Effector CD4-positive, alpha-beta T cell (primary cell): ENCODE measurements at places on chromosomes 3 and 15.

- DNase-seq: no peak
Measured at GRCh38 chr15:90036343-90036742, 35.2 kb downstream of the ZNF710 start.

GRCh38 chr3:66297900-66298299 is 77.1 kb downstream of the SLC25A26 start:
- DNase-seq: no peak

- DNase-seq: no peak
Measured at GRCh38 chr15:74132681-74133651, 2.6 kb downstream of the ISLR2 start.

DNA sequence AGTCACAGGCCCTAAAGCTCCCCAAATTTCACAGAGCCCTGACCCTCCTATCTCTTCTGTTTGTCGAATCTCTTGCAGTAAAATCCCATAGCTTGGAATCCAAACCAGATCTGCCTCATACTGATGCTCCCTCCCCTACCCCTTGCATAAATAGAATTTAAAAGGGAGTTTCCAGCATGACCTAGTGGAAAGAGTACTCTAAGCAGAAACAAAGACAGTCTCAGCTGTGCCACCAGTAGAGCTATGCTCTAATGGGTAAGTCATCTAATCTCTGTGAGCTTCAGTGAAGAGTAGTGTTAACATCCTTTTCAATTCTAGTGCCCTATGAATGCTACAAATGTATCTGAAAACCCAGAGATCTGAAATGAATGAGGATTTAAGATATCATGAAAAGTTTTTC is 4.0 kb upstream of the SLC12A1 start:
- no peak for DNase-seq

DNA sequence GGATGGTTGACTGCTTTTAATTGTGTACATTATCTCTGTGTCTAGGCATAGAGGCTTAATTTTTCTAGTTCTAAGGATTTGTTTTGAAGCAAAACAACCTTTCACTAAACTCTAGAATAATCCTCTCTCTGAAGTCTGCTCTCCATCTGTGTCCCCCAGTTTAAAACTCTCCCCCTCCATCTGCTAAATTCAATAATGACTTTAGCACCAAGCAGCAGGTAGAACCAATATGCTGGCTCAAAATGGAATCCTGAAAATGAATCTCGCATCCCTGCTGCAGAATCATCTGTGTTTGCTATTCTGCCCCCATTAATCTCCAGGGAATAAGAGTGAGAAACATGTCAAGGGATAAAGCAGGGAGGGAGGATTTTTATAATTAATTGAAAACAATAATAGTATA is 111.8 kb downstream of the TUSC7 start:
- DNase-seq: no peak

- no peak for DNase-seq
Measured at GRCh38 chr15:59879506-59880265, 124.4 kb upstream of the FOXB1 start.

- no peak for DNase-seq
Measured at GRCh38 chr15:70054366-70054765, 43.4 kb downstream of the TLE3 start.

DNA sequence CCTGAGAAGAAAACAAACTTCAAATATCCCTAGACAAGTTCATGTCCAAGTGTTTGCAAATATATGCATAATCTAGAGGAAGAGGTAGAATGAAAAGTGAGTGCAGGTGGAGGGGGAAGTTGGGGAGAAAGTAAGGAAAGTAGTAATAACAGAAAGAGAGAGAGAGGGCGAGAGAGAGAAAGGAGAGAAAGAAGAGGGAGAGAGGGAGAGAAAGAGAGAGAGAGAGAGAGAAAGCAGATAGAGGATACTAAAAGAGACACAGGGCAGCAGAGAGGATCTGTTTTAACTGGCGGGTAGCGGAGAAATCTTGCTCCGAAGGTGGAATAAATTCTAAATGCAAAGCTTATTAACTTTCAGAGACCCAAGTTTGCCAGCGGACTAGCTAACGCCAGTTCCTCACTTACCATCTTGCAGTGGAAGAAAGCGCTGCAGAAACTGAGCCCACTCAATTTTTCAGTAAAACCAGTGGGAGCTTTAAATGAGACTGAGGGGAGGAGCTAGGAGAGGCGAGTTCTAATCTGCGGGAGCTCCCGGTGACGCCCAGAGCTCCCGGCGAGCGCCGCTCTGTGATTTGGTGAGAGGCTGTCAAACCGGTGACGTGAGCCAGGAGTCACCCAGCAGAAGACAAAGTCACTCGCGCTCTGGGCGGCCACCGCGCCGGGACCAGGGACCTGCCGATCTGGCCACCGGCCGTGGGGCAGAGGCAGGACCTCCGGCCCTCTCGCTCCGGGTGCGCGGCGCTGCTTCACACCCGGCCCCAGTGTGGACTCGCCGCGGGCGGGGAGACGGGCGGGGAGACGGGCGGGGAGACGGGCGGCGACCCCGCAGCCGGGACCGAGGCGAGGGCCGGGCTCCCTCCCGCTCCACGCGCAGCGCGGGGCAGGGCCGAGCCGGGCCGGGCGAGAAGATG is at the start of gene GMNC:
GMNC (minus strand) TSS at position 486 of the 910 bp plus-strand sequence; CDS start at position 407, 79 bp downstream.
- no peak for DNase-seq

DNA sequence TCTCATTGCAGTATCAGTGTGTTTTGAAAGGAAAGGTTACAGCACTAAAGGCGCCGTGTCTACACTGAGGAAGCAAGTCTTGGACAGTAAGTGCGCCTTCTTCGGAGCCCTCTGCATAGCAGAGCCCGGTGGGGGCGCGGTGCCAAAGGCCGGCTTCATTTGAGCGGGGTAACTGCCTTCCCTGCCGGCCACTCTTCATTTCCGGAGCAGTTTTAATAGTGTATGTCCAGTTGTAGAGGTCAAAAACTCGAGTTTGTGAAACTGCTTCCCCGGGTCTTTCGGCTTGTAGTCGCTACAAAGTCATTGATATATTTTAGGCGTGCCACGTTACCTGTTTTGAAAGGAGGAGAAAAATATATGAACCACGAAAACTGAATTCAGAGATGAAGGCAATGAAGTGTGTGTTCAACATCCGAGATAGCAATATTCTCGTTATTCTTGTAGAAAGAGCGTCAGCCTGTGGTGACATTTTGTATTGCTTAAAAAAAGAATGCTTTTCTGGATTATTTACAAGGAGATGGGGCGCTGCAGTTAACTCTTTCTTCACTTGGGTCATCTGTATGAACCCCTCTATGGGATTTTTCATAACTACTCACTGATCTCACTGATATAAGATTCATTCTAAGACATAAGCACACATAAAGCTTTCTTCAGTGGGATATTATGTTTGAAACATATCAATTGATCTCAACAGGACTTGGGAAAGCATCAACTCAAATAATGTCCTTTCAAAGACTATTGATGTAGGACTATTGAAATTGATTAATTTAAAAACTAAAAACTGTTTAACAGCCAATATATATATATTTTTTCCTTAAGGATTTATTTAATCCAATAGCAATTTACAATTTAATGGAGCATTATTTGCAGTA is 3.0 kb downstream of the ALCAM start:
- peak; percentile 18 for DNase-seq

- no peak for DNase-seq
Measured at GRCh38 chr3:20574746-20575145, 388.7 kb upstream of the SGO1 start.

- peak; percentile 11 for DNase-seq
Measured at GRCh38 chr15:85620690-85621049, 174.1 kb downstream of the KLHL25 start.

DNA sequence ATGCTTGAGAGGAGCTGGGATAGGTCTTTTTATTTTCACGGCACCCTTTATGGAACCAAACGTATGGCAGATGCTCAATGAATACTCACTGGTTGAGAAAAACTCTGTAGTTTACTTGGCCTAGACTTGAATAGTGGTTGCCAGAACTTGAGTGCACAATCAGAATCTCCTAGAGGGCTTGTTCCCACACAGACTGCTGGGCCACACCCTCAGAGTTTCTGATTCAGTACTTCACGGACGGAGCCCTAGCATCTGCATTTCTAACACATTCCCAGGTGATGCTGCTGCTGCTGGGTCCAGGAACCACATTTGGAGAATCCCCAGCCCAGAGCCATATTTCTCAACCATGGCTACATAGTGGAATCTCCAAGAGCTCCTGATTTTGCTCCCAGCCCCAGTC is 24.6 kb downstream of the CA12 start:
- no peak for DNase-seq

GRCh38 chr3:52311576-52312119 is 4.5 kb upstream of the DNAH1 start:
- no peak for DNase-seq

GRCh38 chr15:88908697-88909621 is 4.2 kb downstream of the MFGE8 start:
- DNase-seq: no peak

DNA sequence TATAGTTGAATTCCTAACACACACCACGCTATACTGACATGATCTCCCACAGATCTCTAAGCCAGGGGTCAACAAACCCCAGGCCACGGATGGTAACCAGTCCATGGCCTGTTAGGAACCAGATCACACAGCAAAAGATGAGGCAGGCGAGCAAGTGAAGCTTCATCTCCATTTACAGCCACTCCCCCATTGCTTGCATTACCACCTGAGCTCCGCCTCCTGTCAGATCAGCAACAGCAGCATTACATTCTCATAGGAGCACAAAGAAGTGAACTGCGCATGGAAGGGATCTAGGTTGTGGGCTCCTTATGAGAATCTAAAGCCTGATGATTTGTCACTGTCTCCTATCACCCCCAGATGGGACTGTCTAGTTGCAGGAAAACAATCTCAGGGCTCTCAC is 2.7 kb downstream of the PDCD7 start:
- no peak for DNase-seq

- DNase-seq: no peak
Measured at GRCh38 chr3:50299929-50300680, 900 bp upstream of the HYAL3 start.

GRCh38 chr15:68564173-68564572 is 14.6 kb upstream of the CORO2B start:
- DNase-seq: no peak

GRCh38 chr15:33001926-33002325 is 192.6 kb downstream of the FMN1 start:
- DNase-seq: no peak

DNA sequence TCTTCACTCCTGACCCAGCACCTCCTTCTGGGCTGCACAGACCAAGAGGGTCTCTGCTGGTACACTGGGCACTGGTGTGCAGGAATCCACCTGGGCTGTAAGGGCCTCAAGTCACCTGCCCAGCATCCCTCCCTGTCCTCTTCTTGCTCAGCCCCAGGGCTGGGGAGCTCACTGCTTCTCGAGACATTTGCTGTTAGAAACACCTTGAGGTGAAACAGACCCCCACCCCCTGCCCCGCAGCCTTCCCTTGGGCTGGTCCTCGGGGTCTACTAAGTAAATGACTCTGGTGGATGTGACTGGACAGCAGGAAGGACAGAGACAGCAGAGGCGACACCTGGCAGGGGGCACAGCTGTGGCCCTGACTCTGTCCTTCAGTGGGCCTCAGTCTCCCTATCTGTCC is 29.1 kb downstream of the LOXL1 start:
- DNase-seq: no peak

DNA sequence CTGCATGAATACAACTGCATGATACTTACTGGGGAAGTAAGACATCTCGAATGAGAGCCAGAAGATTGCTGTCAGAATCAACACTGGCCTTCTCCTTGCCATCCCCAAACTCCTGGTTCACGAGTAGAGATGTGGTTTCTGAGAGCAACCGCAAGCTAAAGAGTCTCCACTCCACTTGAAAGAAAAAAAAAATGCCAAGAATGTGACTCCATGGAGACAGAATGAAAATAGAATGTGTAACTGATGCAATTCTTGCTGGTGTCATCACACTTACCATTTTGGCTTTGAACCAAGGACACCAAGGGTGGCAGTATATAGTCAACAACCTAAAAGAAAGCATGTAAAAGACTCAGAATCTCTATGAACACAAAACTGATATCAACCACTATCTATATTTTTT is 280.4 kb downstream of the ULK4 start:
- no peak for DNase-seq

DNA sequence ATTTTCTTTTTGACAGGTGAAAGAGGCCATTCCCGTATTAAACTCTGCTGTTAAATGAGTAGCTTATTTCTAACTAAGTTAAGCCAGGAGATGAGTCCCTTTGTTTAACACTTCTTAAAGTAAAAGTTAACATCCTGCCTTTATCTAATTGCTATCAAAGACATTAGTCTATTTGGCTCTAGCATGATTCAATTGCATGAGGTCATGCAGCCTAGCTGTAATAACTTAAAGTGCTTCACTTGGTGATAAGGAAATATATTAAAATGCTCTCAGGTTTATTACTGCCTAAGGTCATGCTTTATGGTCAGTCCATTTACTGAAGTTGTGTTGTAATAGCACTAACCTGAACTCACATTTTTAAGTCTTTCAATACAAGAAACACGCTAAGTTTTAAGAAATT is 82.3 kb upstream of the MLF1 start:
- DNase-seq: no peak

DNA sequence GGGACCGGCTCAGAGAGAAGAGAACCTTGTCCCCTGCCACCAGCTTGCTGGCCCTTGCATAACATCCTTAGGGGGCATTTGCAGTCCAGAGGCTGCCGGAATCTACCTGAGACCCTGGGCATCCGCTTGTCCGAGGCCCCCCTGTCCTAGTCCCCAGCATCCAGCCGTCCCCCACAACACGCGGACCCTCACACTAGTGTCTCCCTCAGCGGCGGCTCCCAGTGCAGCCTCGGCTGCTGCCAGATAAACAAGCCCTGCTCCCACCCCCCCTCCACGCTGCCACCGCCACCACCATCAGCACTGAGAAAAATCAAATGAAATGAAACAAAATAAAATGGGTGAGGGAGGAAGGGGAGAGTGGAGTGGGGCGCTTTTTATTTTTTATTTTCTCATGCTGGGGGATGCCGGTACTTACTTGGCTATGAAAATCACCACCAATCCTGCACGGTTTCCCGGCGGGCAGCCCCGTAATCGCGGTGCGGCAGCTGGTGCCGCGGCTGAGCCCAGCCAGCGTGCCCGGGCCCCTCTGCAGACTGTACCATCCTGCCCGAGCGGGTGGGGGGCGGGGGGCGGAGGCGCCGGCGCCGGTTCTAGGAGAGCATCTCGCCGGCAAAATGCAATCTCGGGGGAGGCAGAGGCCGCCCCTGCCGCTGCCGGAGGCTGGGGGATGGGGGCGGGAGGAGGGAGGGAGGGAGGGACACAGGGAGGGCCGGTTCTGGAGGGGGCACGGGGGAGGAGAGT is at the start of gene ATP2B2:
ATP2B2 (minus strand) TSS at position 537 of the 741 bp plus-strand sequence. CDS start 56,043 bp downstream, outside the sequence.
- DNase-seq: no peak

- no peak for DNase-seq
Measured at GRCh38 chr15:88071141-88071540, 185.4 kb downstream of the NTRK3 start.

DNA sequence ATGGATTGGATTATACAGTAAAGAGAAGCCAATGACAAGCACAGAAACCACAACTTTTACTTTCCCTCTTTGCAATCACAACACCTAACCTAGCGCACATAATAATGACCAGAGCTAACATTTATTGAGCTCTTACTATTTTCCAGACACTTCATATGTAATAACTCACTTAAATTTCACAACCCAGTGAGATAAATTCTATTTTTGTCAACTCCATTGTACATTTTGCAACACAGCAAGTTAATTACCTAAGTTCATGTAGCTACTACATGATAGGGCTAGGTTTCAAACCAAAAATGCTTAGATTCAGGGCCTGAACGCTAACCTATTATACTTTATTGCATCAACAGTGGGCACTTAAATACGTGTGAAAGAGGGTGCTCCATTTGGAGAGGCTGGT is 89.5 kb downstream of the GADL1 start:
- DNase-seq: no peak
